SW480 (cell line): ENCODE measurements at places on chromosomes 1 and 21.

DNA sequence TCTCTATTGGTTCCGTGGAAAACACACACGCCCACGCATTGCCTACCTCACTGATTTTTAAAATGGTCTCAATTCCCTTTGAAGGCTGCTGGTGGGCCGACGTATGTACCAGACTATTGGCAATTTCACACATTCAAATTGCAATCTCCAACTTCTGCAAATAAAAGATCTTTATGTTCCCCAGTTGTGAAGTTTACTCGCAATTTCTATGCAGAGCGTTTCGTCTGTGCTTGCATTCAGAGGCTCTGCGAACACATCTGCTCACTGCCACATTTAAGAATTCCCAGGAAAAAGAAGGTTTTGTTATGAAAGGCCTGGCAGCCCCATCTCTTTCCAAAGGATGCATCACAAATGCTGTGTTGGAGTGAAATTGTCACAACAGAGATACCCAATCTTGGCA, 288.0 kb upstream of the KAZN start:
- no peak for DNase-seq

DNA sequence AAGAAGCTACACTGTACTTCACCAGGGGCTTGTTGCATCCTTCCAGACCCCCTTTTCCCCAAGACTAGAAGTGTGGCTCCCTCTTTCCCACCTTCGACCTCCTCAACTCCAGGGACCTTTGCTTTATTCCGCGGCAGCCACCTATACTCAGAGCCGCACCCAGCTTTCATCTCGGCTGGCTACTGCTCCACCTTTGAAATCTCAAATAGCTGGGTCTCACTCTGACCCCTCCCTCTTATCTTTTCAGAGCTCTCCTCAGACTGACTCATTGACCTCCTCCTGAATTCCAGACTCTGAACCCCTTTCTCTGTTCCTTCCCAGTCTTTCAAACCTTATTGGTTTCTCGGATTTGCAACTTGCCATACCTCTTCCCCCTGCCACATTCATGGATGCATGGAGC, 144.7 kb upstream of the JUN start:
- DNase-seq = no peak

DNA sequence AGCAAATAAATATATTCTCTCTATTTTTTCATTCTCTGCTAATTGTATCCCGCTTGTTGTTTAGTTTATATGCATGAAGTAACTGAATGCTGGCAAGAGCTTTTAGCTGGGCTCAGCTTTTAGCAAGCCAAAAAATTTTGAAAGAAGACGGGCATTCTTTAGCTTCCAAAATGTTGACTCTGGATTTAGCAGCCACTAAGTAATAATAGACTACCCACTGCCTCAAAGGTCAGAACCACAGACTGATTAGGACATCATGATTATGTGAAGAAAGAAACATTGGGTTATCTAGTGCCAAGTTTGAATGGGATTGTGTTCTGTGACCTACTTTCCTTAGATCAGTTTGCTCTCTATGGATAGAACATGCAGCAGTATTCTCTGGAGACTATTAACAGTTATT, 80.3 kb upstream of the DPH5 start:
- no peak for DNase-seq

- DNase-seq = peak; percentile 46
Observed at GRCh38 chr1:101308935-101309333, 72.1 kb downstream of the S1PR1 start.

DNA sequence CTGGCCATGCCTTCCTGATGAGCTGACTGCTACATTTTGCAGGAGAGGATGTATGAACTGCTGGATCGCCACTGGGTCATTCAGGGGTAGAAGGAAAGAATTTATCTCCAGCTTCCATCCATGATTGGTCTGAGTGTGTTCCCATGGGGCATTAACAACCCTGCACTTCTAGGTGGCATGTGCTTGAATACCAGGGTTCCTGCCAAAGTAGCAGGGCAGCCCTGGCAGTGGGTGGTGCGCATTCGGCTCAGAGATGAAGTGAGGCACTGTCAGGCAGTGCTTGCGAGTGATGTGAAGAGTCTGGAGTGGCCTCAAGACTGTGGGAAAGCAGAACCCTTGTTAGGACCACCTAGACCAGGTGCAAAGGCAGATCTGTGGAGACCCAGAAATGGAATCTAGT, 294.9 kb downstream of the ASTN1 start:
- no peak for DNase-seq

- DNase-seq = peak; percentile 57
Observed at GRCh38 chr1:119611701-119612113, 36.4 kb downstream of the ZNF697 start.

GRCh38 chr1:158118713-158119402, 61.8 kb upstream of the CD1D start:
- DNase-seq = no peak

GRCh38 chr1:15526021-15526489, 593 bp upstream of the DNAJC16 start:
- no peak for DNase-seq
